ENCODE measurements at places on chromosomes 1 and 21.

DNA sequence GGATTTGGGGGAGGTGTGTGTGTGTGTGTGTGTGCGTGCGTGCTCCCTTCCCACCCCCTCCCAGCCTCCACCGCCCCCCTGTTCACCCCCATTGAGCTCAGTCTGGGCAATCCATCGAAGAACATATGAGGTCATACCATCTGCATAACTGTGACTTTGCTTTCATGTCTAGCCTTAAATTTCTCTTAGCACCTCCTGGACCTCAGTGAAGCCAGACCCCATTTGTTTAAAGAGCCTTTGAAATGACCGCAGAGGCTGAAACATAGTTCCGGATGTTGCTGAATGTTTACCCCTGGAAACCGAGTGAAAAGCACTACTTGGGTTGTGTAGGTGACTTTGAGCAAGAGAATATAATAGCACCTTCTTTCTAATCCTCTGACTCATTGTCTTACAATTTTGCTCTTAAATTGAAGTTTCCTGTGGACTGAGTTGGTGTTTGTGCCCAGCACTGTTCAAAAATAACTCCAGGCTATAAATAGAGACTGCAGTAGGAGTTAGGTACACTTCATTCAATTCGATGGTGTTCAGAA is 75.4 kb downstream of the UBE4B start:
- DNase-seq: no peak

DNA sequence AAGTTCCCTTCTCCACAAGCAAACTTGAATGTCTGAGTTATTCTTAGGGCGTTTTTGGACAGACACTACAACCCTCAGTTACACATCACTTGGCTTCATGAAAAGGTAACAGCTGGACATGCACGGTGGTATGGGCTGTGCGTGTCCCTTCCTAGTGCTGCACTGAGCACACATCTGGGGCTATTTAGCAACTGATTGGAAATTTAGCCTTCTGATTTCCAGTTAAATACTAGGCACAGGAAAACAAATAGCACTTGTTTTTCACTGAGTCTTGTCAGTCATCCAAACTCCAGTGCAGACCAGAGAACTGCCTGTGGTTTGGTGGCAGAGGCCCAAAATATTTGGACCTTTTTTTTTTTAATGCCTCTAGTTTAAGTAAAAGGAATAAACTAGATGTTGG is 134.7 kb downstream of the TGFBR3 start:
- no peak for DNase-seq

DNA sequence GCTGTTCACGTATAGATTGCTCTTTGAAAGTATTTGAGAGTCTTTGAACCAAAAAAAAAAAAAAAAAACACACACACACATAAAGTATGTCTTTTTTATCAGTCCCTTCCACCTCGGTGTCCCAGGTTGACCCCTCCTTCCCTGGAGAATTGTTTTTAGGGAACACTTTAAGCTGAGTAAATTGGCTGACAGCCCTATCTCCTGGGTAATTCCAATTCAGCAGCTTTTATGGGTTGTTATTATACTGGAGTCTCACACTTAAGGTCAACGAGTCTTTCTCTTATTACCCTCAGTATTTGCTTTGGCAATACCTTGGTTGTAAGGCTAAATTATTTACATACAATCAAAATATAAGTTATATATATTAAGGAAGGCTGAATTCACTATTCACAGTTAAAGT is 69.4 kb downstream of the SLC30A10 start:
- DNase-seq: peak; percentile 21

DNA sequence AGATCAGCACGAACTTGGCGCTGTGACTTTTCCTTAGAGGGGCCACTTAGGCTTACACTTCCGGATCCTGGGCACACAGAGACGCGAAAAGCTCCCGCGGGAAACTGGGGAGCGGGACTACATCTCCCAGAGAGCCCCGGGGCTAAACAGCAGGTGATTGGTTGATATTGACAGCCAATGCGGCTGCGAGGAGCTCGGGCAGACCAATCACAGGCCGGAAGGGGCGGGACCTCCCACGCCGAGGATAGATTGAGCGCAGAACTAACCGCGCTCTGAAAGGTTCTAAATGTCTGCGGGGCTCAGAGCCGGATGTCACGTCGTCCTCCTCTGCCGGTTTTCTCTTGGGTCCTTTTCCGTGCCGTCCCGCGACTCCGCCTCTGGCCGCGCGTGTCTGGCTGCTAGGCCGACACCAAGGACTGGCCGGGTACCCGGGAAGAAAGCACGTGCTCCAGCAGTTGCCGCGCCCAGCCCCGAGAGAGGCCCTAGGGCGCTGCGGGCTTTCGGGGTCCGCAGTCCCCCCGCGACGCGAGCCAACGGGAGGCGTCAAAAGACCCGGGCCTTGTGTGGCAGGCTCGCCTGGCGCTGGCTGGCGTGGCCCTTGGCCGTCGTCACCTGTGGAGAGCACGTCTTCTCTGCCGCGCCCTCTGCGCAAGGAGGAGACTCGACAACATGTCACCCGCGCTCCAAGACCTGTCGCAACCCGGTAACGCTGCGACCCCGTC is at the start of gene MTR:
Gene MTR (plus strand): TSS at position 258 of the 722 bp plus-strand sequence. CDS start 412 bp downstream, at position 670.
- peak; percentile 97 for DNase-seq

DNA sequence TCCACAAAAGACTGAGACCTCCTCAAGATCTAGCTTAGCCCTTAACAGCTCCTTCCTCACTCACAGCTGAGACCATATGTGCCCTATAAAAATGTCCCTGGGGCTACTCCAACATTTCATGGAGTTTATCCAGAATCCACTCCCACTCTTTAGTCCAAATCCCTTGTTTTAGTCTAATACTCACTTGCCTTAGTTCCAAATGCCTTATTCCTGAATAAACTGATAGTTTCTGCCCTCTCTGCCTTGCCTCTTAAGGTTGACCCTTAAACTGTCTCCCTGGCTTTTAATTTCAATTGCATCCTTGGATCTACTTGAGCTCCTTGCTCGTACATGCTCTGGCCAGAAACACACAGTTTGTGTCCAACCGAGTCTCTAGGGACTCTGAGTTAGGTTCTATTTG is 47.3 kb upstream of the LYPLAL1 start:
- DNase-seq: no peak

- DNase-seq: no peak
Measured at GRCh38 chr1:247627951-247628350, 22.6 kb downstream of the OR2G3 start.

- DNase-seq: no peak
Measured at GRCh38 chr1:199463521-199464127, 563.9 kb upstream of the NR5A2 start.

- no peak for DNase-seq
Measured at GRCh38 chr1:183620311-183620710, 15.3 kb downstream of the ARPC5 start.

- no peak for DNase-seq
Measured at GRCh38 chr1:160062230-160062532, 7.8 kb downstream of the KCNJ10 start.

DNA sequence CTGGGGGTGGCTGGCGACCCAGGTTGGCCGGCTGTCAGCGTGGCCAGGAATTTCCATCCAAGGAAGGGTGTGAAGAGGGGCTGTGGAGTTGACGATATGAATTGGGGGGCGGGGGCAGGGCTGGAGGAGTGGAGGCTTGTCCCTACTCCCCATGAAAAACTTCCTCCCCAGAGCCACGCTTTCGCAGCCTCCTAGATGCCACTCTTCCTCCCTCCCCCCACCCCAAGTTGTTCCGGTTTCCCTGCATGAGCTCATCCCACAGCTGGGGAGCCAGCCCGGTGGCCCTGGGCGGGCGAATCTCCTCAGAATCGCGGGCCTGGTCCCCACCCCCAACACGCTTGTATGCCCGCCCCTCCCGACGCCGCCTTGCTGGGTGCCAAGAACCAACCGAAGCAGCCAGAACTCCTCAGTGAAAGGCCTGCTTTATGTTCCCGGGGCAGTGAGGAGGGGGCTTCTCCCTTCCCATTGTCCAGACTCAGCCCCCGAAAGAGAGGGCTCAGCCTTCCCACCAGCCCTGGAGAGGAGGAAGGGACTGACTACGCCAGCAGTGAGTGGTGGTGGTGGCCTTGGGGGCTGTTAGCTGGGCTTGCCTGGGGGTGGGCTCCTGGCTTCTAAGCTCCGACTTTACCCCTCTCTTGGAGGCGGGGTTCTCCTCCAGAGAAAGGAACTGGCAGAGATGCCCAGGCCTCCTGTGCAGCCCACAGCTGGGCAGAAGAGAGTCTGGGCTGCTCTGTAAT is 1.8 kb upstream of the CSMD2 start:
- DNase-seq: no peak

DNA sequence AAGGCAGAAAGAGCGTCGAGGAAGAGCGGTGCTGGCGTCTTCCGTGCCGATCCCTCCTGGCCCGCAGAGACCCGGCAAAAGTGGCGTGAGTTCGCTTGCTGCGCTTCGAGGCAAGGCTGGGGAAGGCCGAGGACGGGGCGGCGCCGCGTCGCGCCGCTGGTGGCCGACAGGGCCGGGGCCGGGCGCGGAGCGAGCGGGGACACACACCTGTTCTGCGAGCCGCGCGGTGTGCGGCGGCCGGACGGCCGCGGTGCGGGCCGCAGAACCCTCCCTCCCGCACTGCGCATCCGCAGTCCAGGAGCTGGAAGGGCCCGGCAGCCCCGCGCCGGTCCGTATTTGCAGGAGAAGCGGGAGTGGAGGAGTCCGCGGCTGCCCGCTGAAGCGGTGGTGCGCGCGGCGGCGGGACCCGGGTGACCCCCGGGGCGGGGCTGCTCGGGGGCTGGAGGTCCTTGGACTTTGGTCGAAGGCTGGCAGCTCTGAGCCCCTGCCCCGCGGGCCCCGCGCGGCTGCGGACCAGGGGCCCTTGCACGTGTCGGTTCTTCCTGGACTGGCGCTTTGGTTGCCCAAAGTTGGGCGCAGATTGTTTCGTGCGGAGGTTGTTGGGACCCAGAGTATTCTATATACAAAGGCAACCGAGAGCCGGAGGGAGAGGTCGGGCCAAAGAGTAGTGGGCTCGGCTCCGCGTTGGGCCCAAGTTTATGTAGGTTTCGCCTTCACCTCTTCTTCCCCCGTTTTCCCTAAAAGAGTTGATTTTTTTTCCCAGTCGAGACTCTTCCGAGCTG is 2.6 kb downstream of the RNF220 start:
- DNase-seq: no peak

GRCh38 chr1:68046885-68047658 is 3.4 kb downstream of the DIRAS3 start:
- DNase-seq: no peak

DNA sequence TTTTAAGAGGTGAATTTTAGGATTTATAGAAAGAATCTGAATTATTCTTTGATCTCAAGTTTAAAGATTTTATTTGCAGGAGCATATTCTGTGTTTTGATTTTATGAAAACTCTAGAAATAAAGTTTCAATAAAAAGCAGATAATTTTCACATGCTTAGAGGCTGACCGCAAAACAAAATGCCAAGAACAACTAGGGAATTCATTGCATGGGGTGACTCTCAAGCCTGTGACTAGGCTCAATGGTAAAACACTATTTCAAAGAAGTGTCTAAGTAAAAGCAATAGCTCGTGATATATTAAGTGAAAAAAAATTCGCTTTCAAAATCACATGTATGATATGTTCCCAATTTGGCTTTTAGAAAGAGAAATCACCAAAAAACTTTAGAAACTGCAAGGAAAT is 49.6 kb downstream of the RPL5 start:
- no peak for DNase-seq

DNA sequence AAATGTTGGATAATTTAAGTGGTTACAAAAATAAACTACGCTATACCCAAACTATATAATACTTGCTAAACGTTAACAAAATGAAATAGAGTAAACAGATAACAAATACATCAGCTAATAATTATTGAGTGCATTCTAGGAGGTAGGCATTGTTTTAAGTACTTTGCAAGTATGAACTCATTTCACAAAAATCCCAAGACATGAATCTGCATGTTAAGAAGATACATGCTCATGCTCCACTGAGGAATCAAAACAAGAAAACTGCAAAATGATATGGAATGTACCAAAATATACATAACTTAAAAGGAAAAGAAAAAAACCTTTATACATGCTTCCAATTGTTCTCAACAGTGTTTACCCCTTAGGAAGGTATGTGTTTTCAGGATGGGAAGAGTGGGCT is 2.5 kb downstream of the FRRS1 start:
- no peak for DNase-seq

DNA sequence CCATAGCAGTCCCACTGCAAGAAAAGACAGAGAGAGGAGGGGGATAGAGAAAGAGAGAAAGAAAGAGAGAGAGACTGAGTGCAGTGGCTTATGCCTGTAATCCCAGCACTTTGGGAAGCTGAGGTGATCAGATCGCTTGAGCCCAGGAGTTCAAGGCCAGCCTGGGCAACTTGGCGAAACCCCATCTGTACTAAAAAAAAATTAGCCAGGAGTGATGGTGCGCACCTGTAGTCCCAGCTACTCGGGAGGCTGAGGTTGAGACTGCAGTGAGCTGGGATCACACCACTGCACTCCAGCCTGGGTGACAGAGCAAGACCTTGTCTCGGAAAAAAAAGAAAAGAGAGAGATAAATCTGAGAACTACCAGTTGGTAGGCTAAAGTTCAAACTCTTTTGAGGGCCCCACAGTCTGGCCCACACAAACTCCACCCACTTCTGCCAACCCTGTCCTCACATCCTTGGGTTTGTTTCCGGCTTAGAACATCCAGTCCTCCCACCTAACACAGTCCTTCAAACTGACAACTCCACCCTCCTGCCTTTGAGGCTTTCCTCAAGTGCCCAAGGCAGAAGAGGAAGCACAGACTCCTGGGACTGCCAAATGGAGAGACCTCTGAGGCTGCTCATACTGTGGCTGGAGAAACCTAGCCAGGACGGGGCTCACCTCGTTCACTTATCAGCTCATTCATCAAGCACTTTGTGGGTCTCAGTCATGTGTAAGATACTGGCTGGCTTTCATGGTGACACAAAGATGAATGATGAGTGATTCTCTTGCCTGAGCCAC is 20.1 kb downstream of the TFAP2E start:
- DNase-seq: no peak

DNA sequence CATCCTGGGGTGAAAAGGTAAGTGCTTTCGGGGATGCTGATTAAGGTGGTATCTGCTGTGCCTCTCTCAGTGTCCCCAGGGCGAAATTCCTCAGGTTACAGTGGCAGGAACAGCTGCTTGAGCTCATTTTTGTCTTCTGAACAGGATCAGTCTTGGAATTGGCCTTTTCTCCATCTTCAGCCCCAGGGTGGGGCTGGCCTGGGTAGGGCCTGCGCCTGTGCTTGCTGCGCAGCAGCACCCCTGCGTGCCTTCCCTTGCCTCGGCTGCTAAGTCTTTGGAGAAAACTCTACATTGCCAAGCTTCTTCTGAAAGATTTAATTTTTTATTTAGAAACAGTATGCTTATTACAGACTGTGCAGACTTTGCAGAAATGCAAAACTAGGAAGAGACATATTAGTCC is 41.7 kb downstream of the ADARB1 start:
- DNase-seq: no peak

GRCh38 chr1:244191581-244191980 is 140.5 kb downstream of the ZBTB18 start:
- DNase-seq: no peak

DNA sequence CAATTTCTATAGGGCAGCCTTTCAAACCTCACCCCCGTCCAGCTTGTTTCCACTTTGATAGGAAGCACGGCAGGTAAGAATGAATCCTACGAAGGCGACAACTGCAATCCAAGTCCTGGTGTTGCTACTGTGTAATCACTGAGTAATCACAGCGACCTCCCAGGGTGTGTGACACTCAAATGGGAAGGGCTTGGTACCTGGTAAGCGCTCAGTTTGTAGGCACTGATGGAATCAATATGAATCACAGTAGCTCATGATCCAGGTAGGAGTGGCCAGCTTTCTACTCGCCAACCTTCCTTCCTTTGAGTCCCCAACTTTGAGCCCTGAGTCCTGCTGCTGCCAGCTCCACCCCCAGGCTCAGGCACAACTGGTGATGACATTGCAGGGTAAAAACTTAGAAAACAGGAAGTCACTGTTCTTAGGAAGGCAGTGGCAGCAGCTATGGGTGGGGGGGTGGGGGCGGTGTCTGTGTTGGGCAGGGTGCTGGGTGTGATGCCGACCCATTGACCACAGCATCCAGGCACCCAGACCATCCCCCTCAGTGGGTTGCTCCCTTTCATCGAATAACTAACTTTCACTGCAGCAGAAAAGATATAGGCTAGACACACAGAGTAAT is 70.7 kb downstream of the CD247 start:
- no peak for DNase-seq

Data from NCI-H1436 treated with DMSO at 0.1 percent for 48 hours (cell line).